ENCODE measurements at places on chromosomes 7 and 10.

GRCh38 chr10:15540727-15541126, 169.6 kb upstream of the FAM171A1 start:
- H3K27me3 ChIP-seq: peaks cover 1% of the 10 kb centered on the region
- H3K27ac ChIP-seq: no peak overlapping the region
- no peaks in the 10 kb centered on the region for H3K36me3 ChIP-seq
- no peaks in the 10 kb centered on the region for H3K4me1 ChIP-seq
- no peak for DNase-seq

- H3K27ac ChIP-seq: no peak overlapping the region
- H3K4me1 ChIP-seq: peaks cover 47% of the 10 kb centered on the region
- DNase-seq: no peak
- H3K27me3 ChIP-seq: no peaks in the 10 kb centered on the region
These were observed 116.8 kb downstream of the MAD1L1 start for GRCh38 chr7:2115760-2116447.

DNA sequence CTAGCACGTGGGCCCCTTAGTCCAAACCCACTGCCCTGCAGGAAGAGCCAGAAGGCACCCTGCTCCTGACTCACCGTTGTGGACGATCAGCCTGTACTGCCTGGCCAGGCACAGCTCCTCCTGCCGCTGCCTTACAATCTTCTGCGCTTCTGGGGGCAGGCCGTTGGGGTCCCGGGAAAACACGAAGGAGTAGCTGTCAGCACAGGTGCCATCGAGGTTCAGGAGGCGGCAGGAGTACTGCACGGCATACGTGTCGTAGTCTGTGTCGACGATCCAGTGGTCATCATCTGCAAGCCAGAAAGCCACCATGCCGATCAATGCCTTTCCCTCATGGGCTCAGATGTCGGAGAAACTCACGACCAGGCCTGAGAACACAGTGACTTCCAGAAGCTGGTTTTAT, 7.3 kb downstream of the RBP4 start:
- DNase-seq: no peak
- H3K27ac ChIP-seq: no peak overlapping the region
- H3K4me1 ChIP-seq: no peaks in the 10 kb centered on the region
- no peak overlapping the region for H3K4me3 ChIP-seq
- peaks cover 29% of the 10 kb centered on the region for H3K27me3 ChIP-seq

- H3K27me3 ChIP-seq: peaks cover 17% of the 10 kb centered on the region
- H3K4me3 ChIP-seq: no peak overlapping the region
These were observed 13.4 kb downstream of the TRPV6 start for GRCh38 chr7:142872106-142872675.

DNA sequence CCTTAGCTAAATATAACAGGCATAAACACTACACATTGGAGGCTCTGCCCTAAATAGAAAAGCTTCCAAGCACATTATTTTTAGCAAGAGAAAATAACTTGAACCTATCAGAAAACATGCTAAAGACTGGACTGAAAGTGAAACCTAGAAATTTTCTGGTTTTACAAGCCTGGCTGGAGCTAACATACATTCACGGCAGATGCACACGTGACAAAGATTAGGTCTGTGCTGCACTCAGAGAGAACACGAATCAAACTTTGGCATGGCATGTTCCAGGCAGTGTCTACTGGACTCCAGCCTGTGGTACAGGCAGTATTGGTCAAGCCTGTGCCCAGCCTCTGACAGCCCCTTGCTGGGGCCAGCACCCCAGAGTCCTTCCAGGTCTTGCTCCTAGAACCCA, 94.1 kb upstream of the PCBD1 start:
- DNase-seq: no peak
- peaks cover 47% of the 10 kb centered on the region for H3K4me1 ChIP-seq

GRCh38 chr7:148535217-148535616, 55.3 kb upstream of the C7orf33 start:
- H3K27me3 ChIP-seq: peaks cover 33% of the 10 kb centered on the region
- no peak overlapping the region for H3K27ac ChIP-seq
- no peaks in the 10 kb centered on the region for H3K36me3 ChIP-seq
- H3K4me1 ChIP-seq: peaks cover 7% of the 10 kb centered on the region
- peak overlapping the region; percentile 41 for H3K4me3 ChIP-seq
- no peak for DNase-seq

GRCh38 chr10:122127943-122128342, 139.0 kb downstream of the TACC2 start:
- no peak overlapping the region for H3K4me3 ChIP-seq
- peaks cover 50% of the 10 kb centered on the region for H3K27me3 ChIP-seq
- no peaks in the 10 kb centered on the region for H3K4me1 ChIP-seq
- no peak overlapping the region for H3K27ac ChIP-seq

- H3K27ac ChIP-seq: no peak overlapping the region
- no peak overlapping the region for H3K4me3 ChIP-seq
- DNase-seq: no peak
- H3K36me3 ChIP-seq: no peaks in the 10 kb centered on the region
These were observed 210.3 kb downstream of the PTEN start for GRCh38 chr10:88073682-88074081.

DNA sequence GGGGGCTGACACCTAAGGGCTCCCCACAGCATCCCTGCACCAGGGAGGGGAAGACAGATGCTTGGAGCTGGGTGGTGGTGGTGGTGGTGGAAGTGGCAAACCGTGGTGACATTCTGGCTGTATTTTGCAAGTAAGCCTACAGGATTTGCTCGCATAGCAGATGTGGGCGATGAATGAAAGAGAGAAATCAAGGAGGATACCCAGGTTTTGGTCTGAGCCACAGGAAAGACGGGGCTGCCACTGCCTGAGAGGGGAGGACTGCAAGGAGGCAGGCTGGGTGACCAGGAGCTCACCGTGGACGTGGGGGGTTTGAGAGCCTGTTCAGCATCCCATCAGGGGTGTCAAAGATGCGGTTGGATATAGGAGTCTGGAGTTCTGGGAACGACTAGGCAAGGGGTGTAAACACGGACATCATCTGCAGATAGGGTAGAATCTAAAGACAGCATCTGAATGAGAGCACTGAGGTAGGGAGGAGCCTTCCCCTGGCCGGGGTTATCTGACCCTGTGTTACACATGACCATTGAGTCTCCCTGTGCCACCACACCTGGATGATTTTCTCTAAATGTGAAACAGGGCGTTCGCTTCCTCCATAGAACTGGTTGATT, 49.7 kb downstream of the TSPAN15 start:
- no peaks in the 10 kb centered on the region for H3K36me3 ChIP-seq
- H3K4me1 ChIP-seq: no peaks in the 10 kb centered on the region
- no peaks in the 10 kb centered on the region for H3K27me3 ChIP-seq
- H3K4me3 ChIP-seq: no peak overlapping the region

DNA sequence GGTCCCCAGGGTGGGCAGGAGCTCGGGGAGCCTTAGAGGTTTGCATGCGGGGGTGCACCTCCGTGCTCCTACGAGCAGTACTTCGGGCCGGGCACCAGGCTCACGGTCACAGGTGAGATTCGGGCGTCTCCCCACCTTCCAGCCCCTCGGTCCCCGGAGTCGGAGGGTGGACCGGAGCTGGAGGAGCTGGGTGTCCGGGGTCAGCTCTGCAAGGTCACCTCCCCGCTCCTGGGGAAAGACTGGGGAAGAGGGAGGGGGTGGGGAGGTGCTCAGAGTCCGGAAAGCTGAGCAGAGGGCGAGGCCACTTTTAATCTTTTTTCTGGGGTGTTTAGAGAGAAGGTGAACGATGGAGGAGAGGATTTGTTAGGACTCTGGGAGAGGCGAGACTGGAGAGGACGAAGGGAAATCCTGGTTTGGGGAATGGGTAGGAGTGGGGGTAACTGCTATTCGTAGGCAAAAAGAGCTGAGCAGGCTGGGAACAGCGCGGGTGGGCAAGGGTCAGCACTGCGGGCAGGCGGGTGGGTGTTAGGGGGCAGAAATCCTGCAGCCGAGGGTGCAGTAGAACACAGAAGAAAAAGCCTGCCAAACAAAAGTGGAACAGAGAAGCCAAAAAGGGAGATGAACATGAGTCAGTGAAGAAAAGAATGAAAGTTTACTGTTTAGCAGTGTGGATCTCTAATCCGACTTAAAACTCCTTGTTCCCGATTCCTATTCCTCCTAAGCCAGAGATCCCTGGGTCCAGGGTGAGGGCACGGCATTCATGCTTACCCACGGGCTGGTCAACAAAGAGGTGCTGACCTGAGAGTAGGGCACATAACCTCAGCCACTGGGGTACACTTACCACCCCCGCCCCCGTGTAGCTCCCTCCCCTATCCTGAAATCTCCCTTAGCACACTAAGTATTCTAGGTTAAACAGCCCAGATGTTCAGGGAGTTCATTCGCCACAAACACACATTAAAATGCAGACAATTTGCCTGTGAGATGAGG, 26.9 kb downstream of the PRSS2 start:
- no peak for DNase-seq
- H3K4me3 ChIP-seq: peak overlapping the region; percentile 95
- H3K27me3 ChIP-seq: no peaks in the 10 kb centered on the region
- peak overlapping the region; percentile 99 for H3K27ac ChIP-seq
- H3K36me3 ChIP-seq: peaks cover 77% of the 10 kb centered on the region

DNA sequence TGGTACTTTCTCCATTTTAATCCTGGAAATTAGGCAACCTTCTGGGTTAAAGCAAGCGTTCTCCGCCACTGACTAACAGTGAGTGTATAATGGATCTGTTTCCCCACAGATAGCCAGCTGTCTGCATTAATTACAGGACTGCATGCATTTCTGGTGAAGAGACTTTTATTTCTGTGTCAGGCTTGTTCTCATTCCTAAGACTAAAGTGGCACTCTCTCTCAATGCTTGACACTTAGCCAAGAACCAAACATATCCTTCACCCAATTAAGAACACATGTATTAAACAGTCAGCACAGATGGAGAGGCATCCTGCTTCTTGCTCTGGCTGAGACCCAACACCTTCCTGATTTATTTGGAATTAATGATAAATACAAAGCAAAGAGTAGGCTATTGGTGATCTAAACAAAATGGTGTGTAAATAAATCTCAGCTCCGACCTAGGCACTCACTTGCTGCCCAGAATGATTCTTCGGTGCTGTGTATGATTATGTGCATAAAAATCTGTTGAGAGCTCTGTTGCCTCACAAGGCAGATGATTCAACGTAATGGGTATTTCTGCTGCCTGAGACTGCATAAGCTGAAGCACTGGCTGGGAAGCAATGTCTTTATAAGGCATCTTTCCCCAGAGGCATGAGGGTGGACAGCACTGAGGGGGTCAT, 16.8 kb downstream of the CALU start:
- no peak overlapping the region for H3K27ac ChIP-seq
- H3K36me3 ChIP-seq: peaks cover 49% of the 10 kb centered on the region
- H3K27me3 ChIP-seq: no peaks in the 10 kb centered on the region
- no peak overlapping the region for H3K4me3 ChIP-seq

DNA sequence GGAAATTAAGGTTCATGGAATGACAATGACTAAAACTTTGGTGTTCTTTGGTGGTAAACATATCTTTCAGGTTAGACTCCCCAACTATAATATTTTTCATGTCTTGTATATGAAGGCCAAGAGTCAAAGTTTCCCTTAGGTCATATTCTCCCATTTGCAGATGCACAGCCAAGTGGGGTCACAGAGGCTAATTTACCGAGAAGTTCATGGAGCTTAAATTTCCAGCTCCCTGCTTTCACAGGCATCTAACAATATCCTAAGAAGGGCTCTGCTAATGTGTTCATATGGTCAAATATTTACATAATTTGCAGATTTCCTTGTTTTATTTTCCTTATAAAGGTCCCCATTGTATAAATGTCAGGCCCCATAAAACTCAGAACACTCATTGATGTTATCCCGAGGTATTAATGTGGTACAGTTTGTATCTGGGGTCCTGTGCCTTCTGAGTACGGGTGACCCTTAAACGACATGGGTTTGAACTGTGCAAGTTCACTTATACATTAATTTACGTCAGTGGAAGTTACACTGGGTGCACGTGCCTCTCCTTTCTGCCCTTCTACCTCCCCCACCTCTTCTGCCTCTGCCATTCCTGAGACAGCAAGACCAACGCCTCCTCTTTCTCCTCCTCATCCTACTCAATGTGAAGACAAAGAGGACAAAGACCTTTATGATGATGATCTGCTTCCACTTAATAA, 185.9 kb upstream of the HPS1 start:
- peaks cover 47% of the 10 kb centered on the region for H3K27me3 ChIP-seq
- no peak for DNase-seq
- H3K4me1 ChIP-seq: no peaks in the 10 kb centered on the region
- no peak overlapping the region for H3K27ac ChIP-seq
- H3K4me3 ChIP-seq: no peak overlapping the region
- no peaks in the 10 kb centered on the region for H3K36me3 ChIP-seq

DNA sequence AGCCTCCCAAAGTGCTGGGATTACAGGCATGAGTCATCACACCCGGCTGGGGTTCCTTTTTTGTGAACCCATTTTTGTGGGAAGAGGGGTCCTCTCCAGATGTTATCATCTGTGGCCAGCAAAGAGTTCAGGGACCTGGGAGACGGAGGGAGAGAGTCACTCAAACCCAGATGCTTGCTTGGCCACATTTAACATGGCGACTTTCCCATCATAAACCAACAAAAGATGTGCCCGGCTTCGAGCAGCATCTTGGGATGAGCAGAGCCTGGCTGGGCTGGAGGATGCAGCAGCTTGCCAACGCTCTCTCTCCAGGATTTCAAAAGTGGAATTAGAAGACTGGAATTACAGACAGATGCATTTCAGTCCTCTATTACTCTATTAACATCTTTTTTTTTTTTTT, 19.1 kb upstream of the HABP2 start:
- no peak for DNase-seq
- no peaks in the 10 kb centered on the region for H3K4me1 ChIP-seq
- peaks cover 45% of the 10 kb centered on the region for H3K27me3 ChIP-seq
- H3K36me3 ChIP-seq: no peaks in the 10 kb centered on the region
- H3K4me3 ChIP-seq: no peak overlapping the region

DNA sequence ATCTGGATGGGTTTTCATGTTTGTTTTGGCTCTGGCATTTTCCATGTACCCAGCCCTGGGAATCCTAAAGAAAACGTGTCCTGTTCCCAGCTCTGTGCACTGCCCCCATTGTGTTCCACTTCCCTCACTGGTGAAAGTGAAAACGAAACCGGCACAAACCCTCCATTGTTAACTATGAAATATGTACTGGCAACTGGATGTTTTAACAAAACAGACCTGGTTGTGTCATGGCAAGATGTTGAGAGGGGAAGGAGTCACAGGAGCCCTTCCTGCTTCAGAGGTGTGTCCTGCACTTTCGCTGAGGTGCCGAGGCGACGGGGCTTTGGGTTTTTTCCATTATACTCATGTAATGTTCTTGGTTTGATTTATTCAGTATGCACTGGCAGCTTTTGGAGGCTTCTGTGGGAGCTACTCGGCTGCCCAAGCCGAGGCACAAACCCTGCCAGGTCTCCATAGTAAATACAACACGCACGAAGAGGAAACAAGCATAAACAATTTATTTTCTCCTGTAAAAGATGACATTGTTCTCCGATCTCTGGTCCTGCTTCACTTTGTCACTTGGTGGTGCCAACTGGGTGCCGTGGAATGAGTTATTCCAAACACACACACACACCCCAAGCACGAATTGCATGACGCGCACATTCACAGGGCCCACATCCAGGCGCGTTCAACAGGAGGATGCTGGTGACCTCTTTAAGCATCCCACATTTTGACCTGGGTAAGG, 118.2 kb downstream of the CDK6 start:
- H3K4me1 ChIP-seq: peaks cover 26% of the 10 kb centered on the region
- H3K36me3 ChIP-seq: peaks cover 14% of the 10 kb centered on the region
- DNase-seq: no peak
- no peaks in the 10 kb centered on the region for H3K27me3 ChIP-seq
- peak overlapping the region; percentile 69 for H3K27ac ChIP-seq

GRCh38 chr7:55570939-55571338, 1.4 kb downstream of the VOPP1 start:
- H3K36me3 ChIP-seq: peaks cover 27% of the 10 kb centered on the region
- H3K4me3 ChIP-seq: peak overlapping the region; percentile 87
- no peak for DNase-seq
- H3K27ac ChIP-seq: peak overlapping the region; percentile 86

All from central memory CD8-positive, alpha-beta T cell (primary cell).